ENCODE measurements at places on chromosomes 11 and 22. TPM values are rescaled to one million over a fixed set of nuclear protein-coding genes. Genes with fewer than 3 reads are reported as not detected.

Gene MAPK12
- 41.2 TPM for total RNA-seq

Gene SLC22A6
- not detected for total RNA-seq

Gene NLRP14
- 0.50 TPM for total RNA-seq

Gene SGSM1
- total RNA-seq, result under 0.01 TPM

Gene KRTAP5-8
- total RNA-seq, result not detected

Gene MUC5AC
- under 0.01 TPM for total RNA-seq

Gene KDM4E
- not detected for total RNA-seq

Gene OR52N4
- total RNA-seq, result not detected

Gene OR5P2
- not detected for total RNA-seq

Gene APOBEC3H
- not detected for total RNA-seq

Gene SCN4B
- total RNA-seq, result not detected

Gene LRP4
- 4.7 TPM for total RNA-seq

Gene ACRV1
- not detected for total RNA-seq

Gene APOL5
- not detected for total RNA-seq
